NCI-H510A (cell line): ENCODE measurements at places on chromosomes 1 and 21.

DNA sequence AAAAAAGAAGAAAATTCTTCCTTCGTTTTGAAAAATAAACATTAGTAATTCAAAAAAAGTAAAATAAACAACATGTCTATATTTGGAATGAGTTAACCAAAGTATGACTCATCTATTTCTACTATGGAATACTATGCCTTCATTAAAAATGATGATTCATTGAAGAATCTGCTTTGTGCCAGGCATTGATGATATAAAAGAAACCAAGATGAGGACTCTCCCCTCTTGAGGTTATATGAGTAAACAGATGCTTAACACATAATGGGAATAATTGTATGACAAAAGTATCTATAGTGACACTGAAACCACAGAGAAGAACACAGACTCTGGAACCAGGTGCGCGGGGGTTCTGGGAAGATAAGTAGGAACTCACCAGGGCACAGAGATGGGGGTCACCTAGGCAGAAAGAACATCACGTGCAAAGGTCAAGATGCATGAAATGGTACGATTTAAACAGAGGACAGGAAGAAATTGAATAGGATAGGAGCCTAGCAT lies 18.8 kb downstream of the ELF3 start:
- no peak for DNase-seq

GRCh38 chr1:70084314-70084915 lies 121.0 kb downstream of the LRRC40 start:
- no peak for DNase-seq

DNA sequence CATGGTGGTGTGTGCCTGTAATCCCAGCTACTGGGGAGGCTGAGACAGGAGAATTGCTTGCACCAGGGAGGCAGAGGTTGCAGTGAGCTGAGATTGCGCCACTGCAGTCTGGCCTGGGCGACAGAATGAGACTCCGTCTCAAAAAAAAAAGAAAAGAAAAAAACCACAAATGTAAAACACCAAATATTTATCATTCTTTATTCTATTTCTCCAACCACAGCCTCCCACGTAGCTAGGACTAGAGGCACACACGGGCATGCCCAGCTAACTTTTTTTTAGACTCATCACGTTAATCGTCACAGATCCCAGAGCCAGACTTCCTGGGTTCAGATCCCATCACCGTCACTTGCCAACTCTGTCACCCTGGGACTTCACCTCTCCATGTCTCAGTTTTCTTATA lies 13.5 kb downstream of the DNAJC16 start:
- no peak for DNase-seq

DNA sequence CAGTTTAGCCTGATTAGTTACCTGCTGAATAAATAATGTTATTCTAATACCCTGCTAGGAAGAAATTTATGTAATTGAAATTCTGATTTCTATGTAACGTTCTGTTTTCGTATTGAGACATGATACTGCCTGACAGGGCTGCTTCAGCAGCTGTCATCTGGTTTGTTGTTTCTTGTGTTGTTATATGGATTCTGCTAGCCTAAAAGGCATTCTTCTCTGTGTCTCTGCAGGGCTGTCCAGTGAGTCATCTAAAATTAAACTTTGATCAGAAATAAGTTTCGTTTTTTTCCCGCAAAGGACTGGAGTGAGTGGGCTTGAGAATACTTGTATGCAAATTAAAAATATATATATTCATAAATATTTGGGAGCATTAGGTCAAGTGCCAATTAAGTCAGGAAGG lies 93.0 kb downstream of the DYRK1A start:
- DNase-seq, result no peak

- DNase-seq, result no peak
Measured at GRCh38 chr1:234972411-234973191, 156.0 kb downstream of the TOMM20 start.

- no peak for DNase-seq
Measured at GRCh38 chr1:56550138-56550858, 29.1 kb downstream of the PLPP3 start.

- DNase-seq, result no peak
Measured at GRCh38 chr21:14095056-14095455, 115.7 kb downstream of the LIPI start.

DNA sequence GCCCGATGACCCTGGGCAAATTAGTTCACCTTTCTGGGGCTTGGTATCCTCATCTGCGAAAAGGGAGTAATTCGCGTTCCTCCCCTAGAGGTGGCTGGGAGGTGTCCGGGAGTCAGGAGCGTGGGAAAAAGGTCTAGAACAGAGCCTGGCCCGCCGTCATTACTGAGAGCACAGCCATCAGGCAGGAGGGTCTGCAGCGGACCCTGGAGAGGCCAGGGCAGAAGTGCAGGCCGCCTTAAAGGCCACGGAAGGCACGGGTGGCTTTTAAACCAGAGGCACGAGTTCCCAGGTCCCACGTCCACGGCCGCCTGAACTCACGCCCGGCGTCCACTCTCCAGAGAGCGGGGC lies 850 bp downstream of the PANK4 start:
- DNase-seq, result no peak

DNA sequence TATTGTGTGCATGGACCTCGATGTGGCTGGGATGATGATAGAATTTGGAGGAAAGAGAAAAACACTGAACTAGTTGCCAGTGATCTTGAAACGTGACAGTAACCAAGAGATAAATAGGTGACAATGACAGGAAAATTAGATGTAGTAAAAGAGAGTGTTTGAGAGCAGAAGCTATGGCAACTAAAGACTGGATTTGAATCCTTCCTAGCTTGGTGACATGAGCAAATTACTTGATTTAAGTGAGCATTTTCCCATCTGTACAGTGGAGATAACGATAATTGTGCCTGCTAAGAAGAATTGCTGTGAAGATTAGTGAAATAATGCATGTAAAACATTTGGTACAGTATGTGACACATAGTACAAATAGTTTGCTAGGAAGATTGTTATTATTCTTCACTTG lies 12.7 kb downstream of the TTC3 start:
- DNase-seq, result no peak

- no peak for DNase-seq
Measured at GRCh38 chr1:4797429-4797828, 143.0 kb downstream of the AJAP1 start.

GRCh38 chr1:228032041-228032440 lies 25.2 kb downstream of the WNT3A start:
- no peak for DNase-seq
